ENCODE measurements at places on chromosomes 4 and X. TPM values are rescaled to one million over a fixed set of nuclear protein-coding genes. Genes with fewer than 3 reads are reported as not detected.

Gene MID1IP1
- 14.0 TPM for total RNA-seq

Gene WDR17
- total RNA-seq = 0.09 TPM

Gene RGN
- total RNA-seq = 0.34 TPM

Gene ADH1B
- total RNA-seq = not detected

Gene MAGEA12
- not detected for total RNA-seq

Gene MPP1
- 25.3 TPM for total RNA-seq

Measured in dermis lymphatic vessel endothelial cell (primary cell).